Cerebellar nuclear complex (tissue), 1 donor: ENCODE measurements at places on chromosomes 16 and 17.

GRCh38 chr17:73155410-73156165, 9.2 kb upstream of the SSTR2 start:
- peak; percentile 90 for DNase-seq

- no peak for DNase-seq
Observed at GRCh38 chr17:57900991-57901743, 51.3 kb upstream of the MRPS23 start.

GRCh38 chr16:3112881-3113574, 642 bp downstream of the ZNF205 start:
- no peak for DNase-seq

GRCh38 chr17:76252040-76252954, 12.0 kb upstream of the RNF157 start:
- DNase-seq, result no peak

- no peak for DNase-seq
Observed at GRCh38 chr17:79901131-79901530, 61.9 kb upstream of the CBX4 start.

GRCh38 chr17:59093145-59093701, 13.5 kb downstream of the TRIM37 start:
- DNase-seq, result no peak

- DNase-seq, result no peak
Observed at GRCh38 chr17:79572136-79572925, 38.5 kb downstream of the RBFOX3 start.

GRCh38 chr16:22903716-22904115, 89.8 kb downstream of the HS3ST2 start:
- DNase-seq, result no peak

GRCh38 chr17:14202388-14203166, 34.1 kb downstream of the CDRT15 start:
- no peak for DNase-seq

GRCh38 chr16:85869785-85870558, 29.0 kb upstream of the IRF8 start:
- no peak for DNase-seq

DNA sequence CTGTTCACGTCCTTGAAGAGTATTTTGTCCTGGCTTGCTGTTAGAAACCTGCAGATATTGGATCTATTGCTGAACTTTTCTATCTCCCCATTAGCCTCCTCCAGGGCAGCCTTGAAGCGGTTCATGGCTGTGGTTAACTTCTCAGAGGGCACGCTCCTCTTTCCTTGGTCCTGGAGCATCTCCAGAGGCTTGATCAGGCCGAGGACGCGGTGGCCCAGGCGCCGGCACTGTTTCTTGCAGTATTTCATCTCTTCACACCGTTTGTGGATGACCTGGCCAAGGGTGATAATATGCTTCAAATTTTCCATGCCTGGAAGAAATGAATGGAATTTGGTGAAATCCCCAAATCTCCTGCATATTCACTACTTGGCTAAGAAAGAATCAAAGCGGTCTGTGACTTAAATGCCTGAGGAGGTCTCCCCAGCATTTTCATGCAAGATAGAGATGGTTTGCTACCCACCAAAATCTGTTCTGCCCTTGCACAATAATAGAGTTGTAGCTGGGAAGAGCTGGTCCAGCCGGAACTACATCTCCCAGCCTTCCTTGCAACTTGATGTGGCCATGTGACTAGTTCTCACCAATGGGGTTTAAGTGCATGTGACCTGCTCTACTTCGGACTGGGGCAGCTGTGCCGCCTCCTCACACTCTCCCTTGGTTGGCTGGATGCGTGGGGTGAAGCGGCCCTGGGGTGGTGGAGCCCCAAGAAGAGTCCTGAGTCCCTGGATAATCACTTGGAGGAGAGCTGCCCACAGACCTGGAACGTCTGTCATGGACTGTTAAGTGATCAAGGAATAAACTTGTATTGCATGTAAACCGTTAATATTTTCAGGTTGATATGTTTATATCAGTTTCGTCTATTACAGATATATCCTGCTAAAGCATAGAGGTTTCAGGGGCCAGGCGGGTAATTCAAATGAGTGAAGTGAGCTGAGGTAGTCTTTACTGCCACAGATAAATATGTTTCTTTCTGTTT, 4.9 kb downstream of the MLKL start:
- no peak for DNase-seq

DNA sequence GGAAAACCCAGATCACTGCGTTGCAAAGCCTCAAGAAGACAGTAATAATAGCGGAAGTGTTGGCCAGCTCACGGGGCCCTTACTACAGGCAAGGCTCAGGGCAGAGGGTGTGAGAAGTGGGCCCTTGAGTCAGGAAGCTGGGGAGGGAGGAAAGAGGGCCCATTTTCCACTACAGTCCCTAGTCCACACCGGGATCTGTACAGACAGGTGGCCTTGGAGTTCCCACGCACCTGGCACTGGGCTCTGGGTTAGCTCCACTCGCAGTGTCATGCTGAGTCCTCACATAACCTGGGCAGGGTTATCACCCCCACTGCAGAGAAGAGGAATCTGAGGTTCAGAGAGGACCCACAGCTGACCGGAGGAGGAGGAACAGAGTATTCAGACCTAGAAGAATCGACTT, 16.8 kb upstream of the MTSS2 start:
- DNase-seq, result no peak

DNA sequence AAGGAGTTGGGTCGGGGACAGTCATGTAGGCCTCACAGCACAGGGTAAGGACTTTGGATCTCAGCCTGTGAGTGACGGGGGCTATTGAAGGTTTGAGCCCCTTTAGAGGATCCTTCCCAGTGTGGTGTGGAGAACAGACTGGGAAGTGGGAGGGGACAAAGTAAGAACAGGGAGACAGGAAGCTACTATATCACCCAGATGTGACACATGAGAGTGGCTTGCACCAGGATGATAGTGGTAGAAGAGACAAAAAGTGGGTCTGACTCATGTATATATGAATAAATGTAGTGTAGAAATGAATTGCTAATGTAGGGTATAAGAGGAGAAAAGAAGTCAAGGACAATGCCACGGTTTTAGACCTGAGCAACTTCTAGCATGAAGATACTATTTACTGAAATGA, 4.5 kb downstream of the NUP93 start:
- no peak for DNase-seq

DNA sequence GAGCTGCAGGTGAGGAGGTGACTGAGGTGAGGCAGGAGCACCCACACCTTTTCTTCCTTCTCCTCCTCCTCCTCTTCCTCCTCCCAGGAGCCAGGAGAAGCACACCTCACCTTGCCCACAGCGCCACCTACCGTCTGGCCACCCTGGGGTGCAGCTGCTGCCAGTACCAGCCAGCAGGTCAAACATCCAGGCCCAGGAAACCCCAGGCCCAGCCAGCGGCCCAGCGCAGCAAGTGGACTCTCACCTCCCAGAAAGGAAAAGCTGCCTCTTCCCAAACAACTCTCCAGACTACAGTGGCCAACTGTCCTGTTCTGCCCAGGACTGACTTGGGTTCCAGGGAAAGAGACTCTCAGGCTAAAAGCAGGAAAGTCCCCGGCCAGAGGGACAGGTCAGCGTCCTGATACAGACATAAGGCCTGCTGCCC, 22.7 kb downstream of the PEMT start:
- DNase-seq, result no peak

- no peak for DNase-seq
Observed at GRCh38 chr16:2253293-2253692, 1.9 kb upstream of the ECI1 start.

GRCh38 chr17:29709866-29710519, 87.3 kb upstream of the CORO6 start:
- DNase-seq, result no peak

GRCh38 chr16:49704586-49705155, 151.2 kb downstream of the ZNF423 start:
- DNase-seq, result no peak

- no peak for DNase-seq
Observed at GRCh38 chr17:73591296-73592078, 52.8 kb downstream of the SDK2 start.

DNA sequence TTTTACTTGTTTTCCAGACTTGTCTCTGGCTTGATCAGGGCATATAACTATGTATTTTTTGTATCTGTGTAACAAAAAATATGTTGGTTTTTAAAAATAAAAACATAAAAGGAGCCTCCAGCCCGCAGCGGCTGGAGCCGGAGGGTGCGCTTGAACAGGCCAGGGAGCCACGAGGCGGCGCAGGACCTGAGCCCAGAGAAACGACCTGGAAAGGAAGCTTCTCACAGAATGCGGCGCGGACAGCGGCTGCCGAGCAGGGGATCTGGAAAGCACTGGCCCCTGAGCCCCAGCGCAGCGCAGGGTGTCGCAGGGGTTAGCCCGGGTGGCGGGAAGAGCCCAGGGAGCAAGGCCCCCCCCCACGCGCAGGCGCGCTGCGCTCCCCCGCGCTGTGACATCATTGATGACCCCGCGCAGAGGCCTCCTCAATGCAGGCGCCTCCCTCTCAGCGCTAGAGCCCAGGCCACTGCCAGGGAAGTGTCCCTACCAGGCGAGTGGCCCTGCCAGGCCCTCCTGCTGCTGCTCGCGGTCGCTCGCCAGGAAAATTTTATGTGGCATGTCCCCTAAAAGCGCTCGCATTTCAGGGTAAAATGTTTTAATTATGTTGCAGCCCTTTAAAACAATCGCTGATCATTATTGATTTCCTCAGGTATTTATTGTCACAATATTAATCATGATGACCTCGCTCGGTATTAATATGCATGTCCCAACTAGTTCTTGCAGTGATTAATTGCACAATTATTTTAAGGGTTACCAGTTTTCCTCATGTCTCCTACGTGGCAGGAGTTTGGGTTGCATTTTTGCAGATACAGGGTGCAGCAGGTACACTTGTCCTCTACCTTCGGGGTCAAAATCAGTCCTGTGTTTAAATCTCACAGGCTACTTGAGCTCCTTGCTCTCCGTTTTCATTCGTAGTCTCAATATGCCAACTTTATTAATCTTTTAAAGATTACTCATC, 134.2 kb downstream of the USP22 start:
- DNase-seq, result peak; percentile 34

DNA sequence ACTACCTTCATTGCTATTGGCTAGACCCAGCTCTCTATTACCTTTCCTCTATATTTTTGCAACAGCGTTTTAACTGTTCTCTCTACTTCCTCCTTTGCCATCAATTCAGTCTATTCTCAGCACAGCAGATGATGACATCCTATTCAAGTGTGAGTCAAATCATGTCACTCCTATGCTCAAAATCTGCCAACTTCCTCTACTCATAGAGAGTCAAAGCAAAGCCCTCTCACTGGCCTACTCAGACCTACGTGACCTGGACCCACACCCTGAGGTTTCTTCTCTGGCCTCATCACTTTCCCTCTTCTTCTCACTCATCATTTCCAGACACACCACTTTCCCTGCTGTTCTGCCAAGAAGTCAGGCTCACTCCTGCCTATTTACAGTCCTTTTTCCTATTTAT, 289.0 kb upstream of the AXIN2 start:
- DNase-seq, result no peak

DNA sequence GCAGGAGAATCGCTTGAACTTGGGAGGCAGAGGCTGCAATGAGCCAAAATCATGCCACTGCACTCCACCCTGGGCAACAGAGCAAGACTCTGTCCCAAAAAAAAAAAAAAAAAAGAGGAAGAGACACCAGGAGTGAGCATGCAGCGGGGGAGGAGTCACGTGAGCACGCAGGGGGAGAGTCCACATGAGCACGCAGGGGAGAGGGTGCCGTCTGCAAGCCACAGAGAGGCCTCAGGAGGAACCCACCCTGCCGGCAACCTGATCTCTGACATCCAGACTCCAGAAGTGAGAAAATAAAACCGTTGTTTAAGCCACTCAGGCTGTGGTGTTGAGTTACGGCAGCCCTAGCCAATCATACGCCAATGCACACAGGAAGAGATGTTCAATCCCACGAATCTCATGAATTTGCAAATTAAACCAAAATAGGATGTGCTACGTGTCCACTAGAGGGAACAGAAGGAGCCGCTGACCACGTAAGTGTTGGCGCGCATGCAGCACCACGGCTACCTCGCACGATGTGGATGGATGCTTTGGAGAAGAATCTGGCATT, 42.2 kb downstream of the CCDC57 start:
- DNase-seq, result no peak

- DNase-seq, result no peak
Observed at GRCh38 chr17:43033948-43034881, 9.2 kb downstream of the RND2 start.

DNA sequence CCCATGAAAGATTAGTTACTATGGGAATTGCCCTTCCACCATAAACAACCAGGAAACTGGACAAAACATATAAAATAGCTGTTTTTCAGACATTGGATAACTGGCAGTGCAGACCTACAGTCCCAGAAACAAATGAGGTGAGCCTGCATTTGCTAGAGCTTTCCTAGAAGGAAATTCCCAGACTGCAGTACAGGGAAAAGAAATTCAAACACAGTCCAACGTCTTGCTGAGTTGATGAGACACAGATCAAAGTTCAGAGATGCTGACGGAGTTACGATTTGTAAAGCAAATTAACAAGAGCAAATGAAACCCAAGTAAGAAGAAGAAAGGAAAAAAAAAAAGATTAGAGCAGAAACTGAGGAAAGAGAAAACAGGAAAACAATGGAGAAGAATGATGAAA, 41.3 kb upstream of the MNT start:
- no peak for DNase-seq

- no peak for DNase-seq
Observed at GRCh38 chr17:17112628-17113200, 70.5 kb downstream of the MPRIP start.

- DNase-seq, result no peak
Observed at GRCh38 chr16:51524555-51525373, 373.7 kb upstream of the SALL1 start.

- no peak for DNase-seq
Observed at GRCh38 chr17:66627985-66628384, 206.9 kb upstream of the CACNG5 start.

- DNase-seq, result no peak
Observed at GRCh38 chr17:77796176-77796860, 162.2 kb upstream of the TNRC6C start.

- DNase-seq, result no peak
Observed at GRCh38 chr16:31190061-31190460, 10.1 kb downstream of the FUS start.

- no peak for DNase-seq
Observed at GRCh38 chr17:57439651-57440050, 183.3 kb downstream of the MSI2 start.

DNA sequence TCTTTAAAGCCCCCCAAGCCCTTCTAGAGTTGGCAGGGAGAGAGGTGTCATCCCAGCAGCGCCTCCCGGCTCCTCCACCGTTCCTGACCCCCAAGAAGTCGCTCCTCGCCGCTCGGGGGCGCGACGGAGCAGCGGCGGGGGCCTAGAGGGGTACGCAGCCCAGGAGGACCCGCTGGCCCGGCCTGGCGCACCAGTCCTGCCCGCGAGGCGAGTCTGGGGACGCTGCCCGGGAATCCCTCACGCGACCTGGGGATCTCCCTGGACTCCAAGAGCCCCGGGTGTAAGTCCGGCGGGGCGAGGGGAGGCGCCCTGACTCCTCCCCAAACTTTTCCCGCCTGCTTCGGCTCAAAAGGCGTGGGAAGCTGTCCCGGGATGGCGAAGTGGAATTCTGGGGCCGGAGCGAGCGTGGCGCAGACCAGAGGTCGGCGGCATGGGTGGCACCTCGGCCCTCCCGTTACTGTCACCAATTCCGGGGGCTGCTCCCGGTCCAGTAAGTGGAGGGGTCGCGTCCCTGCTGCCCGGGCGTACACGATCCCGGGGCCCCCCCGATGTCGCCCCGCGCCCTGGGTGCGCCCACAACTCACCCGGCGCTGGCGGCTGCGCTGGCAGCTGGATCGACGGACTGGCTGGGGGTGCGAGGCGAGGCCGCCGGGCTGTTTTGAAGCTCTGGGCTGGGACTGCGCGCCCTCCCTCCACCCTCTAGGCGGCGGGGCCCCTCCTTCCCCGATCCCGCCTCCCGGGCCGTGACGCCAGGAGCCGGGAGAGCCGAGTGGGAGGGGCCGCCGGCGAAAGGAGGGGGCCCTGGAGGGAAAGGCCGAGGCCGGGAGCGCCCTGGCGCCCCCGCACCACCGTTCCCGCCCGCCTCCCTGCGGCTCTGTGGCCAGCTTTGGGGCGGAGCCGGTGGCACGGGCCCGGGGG, at the start of gene EMP2:
Gene EMP2, minus strand, starts transcription at position 634 of the 918 bp plus-strand sequence. CDS start 32,981 bp downstream, outside the sequence.
- no peak for DNase-seq
